Globus pallidus (tissue), 1 donor: ENCODE measurements at places on chromosomes 13 and 19.
A peak's percentile ranks its signal among the peaks of the same experiment; 100 is the strongest.

DNA sequence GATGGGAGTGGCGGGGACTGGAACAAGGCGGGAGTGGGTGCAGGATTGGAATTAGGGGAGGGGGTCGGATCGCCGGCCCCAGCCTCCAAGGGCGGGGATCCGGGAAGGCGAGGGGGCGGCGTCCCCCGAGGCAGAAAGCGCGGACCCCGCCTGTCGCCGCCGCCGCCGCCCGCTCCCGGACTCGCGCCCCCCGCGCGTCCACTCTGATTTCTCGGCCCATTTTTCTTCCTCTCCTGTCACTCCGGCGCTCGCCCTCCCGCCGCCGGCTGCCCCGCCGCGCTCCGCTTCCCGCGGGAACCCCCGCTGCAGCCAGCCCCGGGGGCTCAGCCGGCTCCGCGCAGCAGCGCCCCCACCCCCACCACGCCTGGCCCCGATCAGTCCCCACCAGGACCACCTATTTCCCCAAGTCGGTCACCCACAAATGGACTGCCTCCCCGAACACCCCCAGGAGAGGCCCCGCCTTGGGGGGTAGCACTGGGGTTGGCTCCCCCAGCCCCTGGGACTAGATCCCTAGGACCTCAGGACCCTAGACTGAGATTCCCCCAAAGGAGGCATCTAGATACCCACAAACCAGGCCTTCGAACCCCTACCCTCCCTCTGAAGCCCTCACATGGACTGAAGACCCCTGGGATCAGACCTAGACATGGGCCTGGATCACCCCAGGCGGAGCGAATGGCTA lies 12.6 kb upstream of the ERFL start:
- DNase-seq: no peak

- no peak for DNase-seq
Observed at GRCh38 chr13:68697551-68697950, 1410.1 kb upstream of the ATXN8OS start.

DNA sequence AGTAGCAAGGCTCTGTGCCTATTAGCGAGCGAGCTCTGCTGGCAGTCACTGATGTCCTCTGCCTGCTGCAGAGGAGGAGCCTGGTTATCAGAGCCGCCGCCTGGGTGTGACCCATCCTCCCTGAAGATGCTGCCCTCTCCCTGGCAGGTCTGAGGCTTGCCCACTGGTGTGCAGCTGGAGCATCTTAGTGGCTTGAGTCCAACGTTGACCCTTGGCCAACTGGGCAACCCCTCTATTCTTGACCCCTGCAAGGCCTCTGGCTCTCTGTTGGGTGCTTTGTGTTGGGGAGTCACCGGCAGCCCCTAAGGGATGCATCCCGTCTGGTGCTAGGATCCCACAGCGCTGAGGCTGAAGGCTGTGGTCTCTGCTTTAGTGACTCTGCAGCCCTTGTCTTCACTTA lies 277.9 kb upstream of the SOX1 start:
- DNase-seq: no peak

- peak; percentile 41 for DNase-seq
Observed at GRCh38 chr13:98454389-98454881, 122.5 kb downstream of the STK24 start.

GRCh38 chr19:13119627-13120026 lies 1.6 kb downstream of the NACC1 start:
- no peak for DNase-seq

DNA sequence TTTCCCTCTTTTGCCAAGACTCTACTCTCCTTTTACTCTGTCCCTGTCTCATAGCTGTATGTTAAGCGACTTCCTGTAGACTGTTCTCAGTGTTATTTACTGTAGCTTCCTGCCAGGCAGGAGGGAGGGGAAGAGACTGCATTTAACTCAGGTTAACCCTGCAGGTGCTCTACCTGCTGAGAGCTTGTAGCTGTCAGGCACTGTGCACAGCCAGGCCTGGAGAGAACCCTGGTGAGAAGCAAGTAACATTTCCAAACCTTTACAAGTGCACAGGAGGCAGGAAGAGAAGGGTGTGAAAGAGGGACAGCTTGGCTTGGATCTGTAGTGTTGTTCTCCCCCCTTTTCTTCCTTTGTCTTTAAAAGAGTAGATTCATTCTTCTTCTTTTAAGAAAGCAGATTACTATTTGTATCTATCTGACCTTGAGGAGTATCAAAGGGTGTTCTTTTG lies 167.1 kb downstream of the LMO7 start:
- no peak for DNase-seq

DNA sequence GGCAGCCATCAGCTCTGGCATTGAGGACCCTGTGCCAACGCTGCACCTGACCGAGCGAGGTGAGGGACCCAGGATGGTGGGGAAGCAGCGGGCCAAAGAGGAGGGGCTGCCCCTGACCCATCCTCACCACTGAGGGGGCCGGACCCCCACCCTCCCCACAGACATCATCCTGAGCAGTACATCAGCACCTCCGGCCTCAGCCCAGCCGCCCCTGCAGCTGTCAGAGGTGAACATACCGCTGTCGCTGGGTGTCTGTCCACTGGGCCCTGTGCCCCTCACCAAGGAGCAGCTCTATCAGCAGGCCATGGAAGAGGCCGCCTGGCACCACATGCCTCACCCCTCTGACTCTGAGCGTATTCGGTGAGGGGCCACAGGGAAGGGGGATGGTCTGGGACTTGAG lies 7.3 kb downstream of the LENG1 start:
- no peak for DNase-seq

GRCh38 chr19:36488118-36488845 lies 1.1 kb downstream of the ZNF566 start:
- no peak for DNase-seq

- DNase-seq: no peak
Observed at GRCh38 chr13:112996671-112997091, 27.7 kb downstream of the MCF2L start.

DNA sequence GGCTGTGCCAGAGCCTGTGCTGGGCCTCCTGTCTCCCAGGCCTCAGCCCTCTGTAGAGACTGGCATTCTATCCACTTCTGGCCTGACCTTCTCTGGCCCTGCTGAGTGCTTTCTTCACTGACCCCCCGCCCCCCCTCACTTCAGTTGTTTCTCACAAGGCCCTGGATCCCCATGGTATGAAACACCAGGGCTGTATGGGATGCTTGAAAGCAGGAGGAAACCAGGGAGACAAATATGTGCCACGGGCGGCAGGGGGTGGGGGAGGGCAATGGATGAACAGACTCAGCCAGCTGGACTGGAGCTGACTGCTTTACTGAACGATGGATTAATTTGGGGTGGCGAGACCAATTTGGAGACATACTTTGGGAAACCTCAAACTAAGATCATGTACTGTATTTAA lies 14.0 kb downstream of the IRGC start:
- no peak for DNase-seq
